Coronary artery (tissue), 2 donors: ENCODE measurements at places on chromosomes 12 and 14.

- DNase-seq = no peak
Observed at GRCh38 chr12:109621211-109621694, 47.7 kb downstream of the MVK start.

DNA sequence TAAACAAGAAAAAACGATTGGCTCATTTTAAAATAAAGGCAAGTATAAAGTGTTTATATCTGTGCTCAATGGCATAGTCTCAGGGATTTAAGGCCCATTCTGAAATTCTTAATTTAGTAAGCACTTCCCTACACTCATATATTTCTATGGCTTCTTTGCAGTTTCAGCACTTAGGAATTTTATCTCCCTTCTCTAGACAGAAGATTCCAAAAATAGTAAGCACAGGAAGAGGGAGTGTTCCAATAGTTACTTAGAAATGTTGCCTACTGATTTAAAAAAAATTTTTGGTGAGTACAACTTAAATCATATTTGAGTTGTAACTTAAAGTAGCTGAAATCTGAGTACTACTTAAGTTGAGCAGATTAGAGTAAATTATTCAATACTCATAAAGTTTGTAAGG lies 19.8 kb downstream of the INSM2 start:
- no peak for DNase-seq

- DNase-seq = no peak
Observed at GRCh38 chr14:34983148-34983760, 462 bp downstream of the SRP54 start.

DNA sequence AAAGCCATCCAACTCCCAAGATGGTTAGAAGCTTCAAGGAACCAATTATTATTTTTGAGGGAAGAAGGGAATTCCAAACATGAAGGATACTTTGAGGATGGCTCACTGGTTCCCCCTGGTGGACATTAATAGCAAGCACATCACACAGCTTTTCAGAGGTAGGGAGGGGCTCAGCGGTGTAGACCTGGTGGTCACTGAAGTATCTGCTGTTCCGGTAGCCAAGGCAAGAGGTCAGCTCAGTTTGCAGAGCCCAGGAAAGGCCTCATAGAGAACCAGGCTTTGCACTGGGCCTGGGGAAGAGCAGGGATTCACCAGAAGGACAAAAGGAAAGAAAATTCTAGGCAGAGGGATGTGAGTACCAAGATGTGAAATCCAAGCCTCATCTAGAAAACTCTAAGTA lies 118.7 kb downstream of the KSR2 start:
- no peak for DNase-seq

DNA sequence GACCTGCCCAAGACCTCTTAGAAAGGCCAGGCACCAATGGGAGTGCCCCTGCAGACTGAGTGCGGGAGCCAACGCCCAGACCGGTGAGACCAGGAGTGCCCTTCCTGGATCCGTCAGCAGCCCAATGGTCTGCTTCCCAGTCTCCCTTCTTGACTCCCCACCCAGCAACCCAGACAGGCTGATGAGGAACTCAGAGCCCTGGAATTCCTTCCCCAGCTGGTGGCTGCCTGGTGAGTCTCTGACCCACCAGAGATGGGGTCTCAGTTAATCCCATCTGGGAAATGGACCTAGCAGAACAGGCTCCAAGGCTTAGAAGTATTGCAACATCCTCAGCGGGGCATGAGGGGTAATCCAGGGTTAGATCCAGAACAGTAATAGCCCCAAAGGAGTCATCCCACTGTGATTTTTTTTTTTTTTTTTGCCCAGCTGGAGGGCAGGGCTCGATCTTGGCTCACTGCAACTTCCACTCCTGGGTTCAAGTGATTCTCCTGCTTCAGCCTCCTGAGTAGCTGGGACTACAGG lies 1.5 kb upstream of the RASAL1 start:
- no peak for DNase-seq

DNA sequence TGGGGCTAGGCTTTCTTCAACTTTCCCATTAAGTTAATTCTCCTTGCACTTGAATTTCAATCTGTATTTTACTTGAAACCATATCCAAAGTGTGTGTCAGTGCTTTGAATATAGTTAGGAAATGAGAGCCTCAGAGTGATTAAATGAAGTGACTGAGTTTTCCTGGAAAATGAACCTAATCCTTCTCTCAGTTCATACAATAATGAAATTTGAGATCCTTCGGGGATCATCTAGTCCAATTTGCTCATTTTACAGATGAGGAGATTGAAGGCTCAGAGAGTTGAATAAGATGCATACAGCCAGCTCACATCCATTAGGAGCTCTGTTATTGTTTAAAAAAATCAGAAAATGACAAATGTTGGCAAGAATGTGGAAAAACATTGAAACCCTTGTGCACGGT lies 18.3 kb upstream of the TBC1D30 start:
- no peak for DNase-seq

DNA sequence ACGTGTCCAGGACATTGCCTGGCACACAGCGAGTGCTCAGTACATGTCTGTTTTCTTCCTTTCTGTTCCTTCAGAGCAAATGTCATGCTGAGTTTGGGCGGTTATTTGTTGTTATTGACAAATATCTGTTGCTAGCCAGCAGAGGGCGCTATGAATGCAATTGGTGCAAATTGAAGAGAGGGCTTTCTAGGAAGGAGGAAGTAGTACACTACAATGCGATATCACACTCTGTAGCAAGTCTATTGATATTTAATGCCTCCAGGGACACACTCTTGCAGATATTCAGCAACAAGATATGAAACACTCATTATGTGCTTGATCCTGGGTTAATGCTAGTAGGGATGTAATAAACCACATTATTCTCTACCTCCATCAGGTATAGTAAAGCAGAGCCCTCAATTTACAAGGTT lies 267.3 kb upstream of the SRRM4 start:
- no peak for DNase-seq

DNA sequence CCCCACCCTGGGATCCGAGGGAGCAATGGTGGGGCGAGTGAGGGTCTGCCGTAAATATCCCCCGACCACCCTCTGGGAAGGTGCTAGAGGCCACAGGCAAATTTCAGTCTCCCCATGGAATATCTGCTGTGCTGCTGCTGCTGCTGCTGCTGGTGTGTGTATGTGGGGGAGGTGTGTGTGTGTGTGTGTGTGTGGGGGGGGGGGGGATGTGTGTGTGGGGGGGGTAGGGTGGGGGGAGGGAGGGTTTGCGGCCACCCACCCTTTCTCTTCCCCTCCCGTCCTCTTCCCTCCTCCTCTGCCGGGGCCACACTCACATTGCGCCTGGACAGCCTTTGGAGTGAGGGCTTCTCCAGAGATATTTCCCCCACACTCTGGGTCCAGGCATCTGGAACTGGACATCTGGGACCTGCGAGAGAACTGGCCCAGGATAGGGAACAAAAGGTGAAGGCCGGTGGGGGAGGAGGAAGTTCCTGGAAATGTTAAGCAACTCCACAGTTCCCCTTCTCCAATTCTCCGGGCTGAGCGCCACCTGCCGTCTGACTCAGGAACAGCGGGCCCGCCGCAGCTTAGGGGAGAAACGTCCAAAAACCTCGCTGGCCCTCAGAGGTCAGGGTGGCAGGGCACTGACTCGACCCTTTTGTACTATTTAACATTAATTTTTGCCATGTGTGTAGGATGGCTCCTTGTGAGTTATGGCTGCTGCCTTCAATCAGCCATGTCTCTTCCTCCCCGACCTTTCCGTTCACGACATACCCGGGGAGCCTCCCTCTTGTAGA lies at the start of gene C1RL:
TSS of gene C1RL (minus strand) at position 419 of the 776 bp plus-strand sequence. CDS start at position 385, 34 bp downstream.
- peak; percentile 95 for DNase-seq

GRCh38 chr12:70576341-70577282 lies 60.6 kb downstream of the PTPRB start:
- no peak for DNase-seq

DNA sequence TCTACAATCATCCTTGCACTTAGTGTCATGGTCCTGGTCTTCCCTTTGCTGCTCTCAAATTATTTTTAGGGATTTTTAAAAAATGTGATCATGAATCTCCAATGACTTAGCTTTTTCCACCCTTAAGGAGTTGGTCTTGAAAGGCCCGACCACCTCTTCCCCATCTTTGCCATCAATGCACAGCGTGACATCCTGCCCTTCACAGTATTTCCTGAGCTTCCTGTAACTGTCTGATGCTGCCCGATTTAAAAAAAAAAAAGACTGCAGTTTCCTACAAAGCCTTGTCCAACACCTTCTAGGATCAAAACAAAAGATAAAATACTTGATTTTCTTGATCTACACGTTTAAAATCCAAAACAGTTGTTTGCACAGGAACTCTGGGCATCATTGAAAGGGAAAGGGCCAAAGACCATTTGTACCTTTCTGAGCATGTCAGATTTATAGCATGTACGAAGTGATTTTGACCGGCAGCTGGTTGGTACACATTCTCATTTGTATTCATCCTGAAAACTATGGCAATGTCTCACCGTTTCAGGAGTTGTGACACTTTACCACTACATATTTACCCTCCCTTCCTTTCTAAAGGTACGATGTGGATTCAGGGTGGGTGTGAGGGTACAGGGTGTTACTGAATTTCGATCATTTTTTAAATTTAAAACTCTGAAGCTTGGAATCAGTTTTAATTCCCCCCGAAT lies 7.4 kb upstream of the ELK3 start:
- peak; percentile 5 for DNase-seq

DNA sequence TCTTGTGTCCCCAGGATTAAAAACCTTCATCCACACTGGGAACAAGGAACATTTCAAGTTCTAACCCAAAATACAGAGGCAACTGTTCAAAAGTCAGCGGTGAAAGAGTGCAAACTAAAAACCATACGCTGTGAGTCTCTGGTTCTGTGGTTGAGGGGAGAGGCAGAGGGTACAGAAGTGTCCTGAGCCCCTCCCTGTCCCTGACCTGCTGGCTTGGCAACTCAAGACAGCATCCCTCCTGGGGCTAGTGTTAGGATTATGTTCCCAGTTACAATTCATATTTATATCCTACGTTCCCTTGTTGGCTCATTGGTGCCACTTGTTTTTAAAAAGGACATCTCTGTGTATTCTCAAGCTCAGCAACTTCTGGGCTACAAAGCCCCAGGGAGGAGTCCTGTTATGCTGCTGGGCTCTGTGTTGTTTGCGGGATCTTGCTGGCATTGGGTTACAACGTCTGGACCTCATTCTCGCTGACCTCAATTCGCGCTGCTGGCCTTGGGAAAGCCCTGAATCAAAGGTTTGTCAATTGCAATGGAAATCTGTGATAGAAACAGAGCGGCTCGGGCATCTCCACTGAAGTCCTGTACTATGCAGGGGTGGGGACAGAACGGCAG lies 420.8 kb downstream of the FUT8 start:
- no peak for DNase-seq

DNA sequence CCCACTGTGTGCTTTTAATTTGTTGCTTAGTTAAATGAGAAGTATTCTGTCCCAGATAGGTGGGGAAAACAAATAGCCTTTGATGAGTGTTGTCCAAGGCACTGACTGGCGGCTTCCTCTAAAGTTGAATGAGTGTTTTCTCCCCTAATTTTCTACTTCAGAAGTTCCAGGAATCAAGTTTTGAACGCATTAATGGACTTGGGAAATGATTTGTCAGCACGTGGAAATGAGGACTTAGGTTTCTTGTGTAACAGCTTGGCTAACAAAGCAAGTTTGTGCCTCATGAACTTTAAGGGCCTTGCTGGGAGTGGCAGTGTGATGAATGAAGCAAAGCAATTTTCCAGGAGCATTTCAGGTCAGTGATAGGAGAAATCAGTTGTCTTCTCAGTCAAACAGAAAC lies 56.9 kb downstream of the LIN52 start:
- no peak for DNase-seq

DNA sequence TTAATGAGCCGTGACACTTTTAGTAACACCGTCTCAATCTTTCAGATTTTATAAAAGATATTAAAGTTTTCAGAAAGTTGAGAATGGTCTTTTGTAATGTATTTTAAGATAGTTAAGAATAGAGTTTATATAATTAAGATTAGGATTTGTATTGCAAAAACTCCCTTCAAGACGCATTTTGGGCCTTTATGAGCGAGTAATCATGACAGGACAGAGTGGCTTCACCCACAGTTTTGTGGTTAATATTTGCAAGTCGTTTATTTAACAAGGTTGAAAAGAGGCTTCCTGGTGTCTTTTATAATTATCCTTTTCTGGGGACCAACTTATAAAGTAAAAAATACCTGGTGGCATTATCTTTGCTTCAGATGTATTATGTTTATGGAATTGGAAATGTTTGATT lies 44.0 kb downstream of the TRAF3 start:
- DNase-seq = no peak

DNA sequence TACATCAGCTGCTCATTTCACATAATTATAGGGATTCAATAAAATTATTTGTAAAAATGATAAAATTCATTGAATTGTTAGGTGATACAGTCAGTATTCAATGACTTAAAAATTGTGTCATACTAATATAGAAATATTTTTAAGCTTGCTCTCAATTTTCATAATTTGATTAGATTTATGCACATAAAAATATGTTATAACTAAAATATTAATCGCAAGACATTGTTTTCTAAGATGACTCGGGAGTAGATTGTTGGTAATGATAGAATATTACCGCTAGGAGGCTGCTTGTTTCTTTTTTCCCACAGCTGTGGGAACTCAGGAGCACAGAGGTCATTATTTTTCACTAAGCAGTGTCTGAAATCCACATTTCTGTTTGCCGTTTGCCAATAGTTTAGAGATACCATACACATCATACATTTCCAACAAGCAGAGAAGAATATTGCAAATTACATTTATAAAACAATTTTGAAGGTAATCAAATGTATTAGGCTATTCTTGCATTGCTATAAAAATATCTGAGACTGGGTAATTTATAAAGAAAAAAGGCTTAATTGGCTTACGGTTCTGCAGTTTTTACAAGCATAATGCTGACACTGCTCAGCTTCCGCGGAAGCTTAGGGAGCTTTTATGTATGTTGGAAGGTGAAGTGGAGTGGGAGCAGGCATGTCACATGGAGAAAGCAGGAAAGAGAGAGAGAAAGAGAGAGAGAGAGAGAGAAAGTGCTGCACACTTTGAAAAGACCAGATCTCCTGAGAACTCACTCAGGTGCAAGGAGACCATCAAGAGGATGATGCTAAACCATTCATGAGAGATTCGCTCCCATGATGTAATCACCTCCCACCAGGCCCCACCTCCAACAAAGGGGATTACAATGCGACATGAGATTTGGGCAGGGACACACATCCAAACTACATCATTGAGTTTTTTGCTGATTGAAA lies 9.2 kb downstream of the CD69 start:
- no peak for DNase-seq

- no peak for DNase-seq
Observed at GRCh38 chr12:24743941-24744793, 204.7 kb downstream of the BCAT1 start.

- no peak for DNase-seq
Observed at GRCh38 chr12:117000316-117000715, 89.6 kb downstream of the FBXW8 start.

- DNase-seq = no peak
Observed at GRCh38 chr12:6788972-6789924, at the start of gene CD4. Gene CD4, plus strand, starts transcription at chr12:6789528. Its CDS starts 10,611 bp downstream, at chr12:6800139.

DNA sequence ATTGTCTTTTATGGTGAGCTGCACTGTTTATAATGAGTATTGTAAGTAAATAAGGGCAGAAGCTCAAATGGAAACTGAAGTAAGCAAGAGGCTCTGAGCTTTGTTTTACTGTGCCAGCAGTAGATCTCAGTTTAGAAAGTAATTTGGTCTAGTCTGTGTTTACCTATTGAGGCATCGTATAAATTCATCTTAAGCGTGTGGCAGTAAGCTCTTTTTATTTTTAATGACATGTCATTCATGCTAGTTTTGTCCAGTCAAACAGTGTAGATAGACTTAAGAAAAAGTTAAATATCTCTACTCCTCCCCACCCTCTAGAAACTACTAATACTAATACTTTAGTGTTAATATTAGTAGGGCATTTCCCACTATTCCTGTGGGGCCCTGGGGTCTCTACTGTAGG lies 2.0 kb downstream of the ANO6 start:
- DNase-seq = no peak
